ENCODE measurements at places on chromosomes 5 and 9. TPM values are rescaled to one million over a fixed set of nuclear protein-coding genes. Genes with fewer than 3 reads are reported as not detected.
A peak's percentile ranks its signal among the peaks of the same experiment; 100 is the strongest.

Gene TMEM167A
- 55.7 TPM for total RNA-seq

Gene HEMGN
- total RNA-seq = not detected

Gene CARTPT
- not detected for total RNA-seq

Gene ESM1
- total RNA-seq = under 0.01 TPM

Gene EPB41L4B
- total RNA-seq = 0.32 TPM

Gene OTP
- total RNA-seq = not detected

Gene PCDHAC1
- under 0.01 TPM for total RNA-seq

Gene DTWD2
- 10.8 TPM for total RNA-seq

Gene AMBP
- total RNA-seq = not detected

Gene ANKRD20A1
- not detected for total RNA-seq

Gene HTR1A
- total RNA-seq = not detected

Gene AGXT2
- total RNA-seq = under 0.01 TPM

Gene CCNJL
- 0.86 TPM for total RNA-seq

Gene PDZD2
- total RNA-seq = 0.97 TPM

Gene IFNA7
- total RNA-seq = not detected

Gene SLC28A3
- 0.43 TPM for total RNA-seq

Gene GRXCR2
- not detected for total RNA-seq

Gene PHYHD1
- total RNA-seq = 11.9 TPM

DNA sequence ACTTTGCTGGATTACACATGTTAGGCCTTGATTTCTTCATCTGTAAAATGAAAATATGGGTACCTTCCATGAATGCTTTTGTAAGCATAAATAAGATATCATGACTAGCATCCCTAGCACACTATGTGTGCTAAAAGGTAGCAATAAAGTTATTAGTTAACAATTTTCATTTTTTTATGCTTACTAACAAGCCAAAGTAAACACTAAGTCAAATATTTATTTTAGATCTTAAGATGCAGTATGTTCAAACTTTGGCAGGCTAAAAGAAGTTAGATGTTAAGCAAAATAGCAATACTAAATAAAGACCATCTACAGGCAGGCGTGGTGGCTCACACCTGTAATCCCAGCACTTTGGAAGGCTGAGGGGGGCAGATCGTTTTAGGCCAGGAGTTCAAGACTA, 169.1 kb downstream of the BNC2 start:
- DNase-seq = no peak

DNA sequence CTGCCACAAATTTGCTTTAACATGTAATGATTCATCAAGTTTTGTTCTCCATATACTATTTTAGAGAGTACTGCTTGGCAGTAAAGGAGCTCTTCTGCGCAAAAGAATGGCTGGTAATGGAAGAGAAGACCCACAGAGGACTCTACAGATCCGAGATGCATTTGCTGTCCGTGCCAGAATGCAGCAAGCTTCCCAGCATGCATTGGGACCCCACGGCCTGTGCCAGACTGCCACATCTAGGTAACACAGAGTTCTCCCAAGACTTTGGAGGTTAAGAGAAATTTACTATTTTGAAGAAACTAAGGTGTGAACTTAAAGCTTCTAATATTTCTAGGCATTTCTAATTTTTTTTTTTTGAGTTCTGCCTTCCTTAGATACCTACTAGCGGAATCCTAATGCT, 107.1 kb downstream of the MUSK start:
- no peak for DNase-seq

DNA sequence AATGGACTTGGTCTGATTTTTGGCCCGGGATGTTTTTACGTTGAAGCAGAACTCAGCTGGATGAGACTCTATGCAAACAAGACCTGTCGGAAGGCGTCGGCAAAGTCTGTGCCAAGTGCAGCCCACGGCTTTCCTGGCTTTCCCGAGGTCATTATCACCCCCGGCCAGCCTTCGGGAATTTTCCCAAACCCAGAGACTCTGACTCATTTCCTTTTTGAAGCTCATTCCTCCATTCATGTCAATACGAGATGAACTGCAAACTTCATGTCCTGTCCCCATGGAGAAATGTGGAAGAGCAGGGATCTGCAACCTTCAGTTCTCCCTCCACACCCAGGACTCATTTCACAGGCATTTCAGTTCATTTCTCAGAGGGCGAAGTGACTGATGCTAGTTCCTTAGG, 95.3 kb downstream of the IRX2 start:
- DNase-seq = no peak

DNA sequence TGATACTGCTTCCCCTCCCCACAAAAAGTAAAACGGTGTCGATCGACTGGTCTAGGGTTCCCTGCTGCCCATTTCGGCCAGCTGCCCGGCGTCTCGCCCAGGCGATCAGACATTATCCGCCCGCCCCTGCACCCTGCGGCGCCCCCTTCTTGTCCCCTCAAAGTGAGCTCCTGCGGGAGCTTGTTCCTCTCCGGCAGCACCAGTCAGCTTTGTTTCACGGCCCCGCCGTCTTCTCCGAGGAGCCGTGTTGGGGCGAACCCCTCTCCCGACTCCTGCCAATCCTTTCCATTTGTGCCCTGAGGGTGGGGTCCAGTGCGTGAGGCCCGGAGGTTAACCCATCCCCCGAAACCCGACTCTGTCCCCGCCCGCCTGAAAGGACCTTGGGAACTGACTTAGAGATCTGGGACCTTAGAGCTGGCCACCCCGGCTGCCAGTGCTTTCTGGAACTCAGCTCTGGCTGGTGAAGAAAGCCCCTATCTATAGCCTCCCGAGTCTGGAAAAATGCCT, 518 bp downstream of the UBE2B start:
- peak; percentile 57 for DNase-seq

GRCh38 chr5:20683241-20683940, 695.4 kb upstream of the CDH18 start:
- DNase-seq = no peak

DNA sequence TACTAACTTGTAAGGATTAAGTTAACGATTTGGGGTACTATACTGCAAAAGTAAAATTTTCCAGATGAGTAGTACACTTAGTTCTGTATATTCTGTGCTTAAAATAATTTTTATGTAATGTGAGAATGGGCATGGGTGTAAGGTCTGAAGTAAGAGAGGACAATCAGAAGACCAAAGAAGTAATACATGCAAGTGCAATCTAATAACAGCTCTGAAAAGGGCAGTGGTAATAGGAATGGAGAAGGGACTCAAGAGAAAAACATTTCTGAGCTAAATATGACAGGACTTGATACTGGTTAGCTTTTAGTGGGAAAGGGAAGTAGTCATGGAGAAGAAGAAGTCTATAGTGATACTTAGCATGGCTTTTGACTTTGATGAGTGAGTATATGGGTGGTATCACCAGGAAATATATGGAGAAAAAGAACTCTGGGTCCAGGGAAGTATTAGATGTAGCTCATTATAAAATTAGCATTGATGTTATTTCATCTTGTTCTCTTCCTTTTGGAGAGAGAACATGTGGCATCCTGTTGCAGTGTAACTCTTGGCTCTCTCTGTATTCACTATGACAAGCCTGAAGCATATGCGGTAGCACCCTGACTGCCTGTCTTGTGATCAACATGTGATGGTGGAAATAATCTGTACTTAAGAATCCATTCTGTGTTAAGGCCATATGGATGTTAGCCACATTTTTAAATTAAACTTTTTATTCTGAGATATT, 60.5 kb downstream of the ERCC6L2 start:
- DNase-seq = no peak

GRCh38 chr5:143002459-143003327, 232.5 kb downstream of the ARHGAP26 start:
- DNase-seq = peak; percentile 93

GRCh38 chr9:99569840-99570239, 251.8 kb upstream of the NR4A3 start:
- DNase-seq = no peak

DNA sequence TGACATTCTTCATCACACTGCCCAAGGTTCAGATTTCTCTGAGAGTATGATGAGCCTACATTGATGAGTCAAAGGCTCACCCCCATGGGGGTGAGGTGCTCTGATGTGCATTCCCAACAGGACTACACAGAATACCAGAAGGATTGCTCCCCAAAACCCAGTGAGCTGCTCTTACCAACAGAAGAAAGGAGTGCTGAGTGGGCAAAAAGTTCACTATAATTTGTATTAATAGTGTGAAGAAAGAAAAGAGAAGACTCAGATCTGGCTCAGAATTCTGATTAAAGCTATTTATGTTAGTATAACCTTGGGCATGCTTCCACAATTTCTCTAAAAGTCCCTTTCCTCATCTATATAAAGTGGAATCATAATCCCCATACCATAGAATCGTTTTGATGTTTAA, 46.1 kb downstream of the PRKACG start:
- no peak for DNase-seq

DNA sequence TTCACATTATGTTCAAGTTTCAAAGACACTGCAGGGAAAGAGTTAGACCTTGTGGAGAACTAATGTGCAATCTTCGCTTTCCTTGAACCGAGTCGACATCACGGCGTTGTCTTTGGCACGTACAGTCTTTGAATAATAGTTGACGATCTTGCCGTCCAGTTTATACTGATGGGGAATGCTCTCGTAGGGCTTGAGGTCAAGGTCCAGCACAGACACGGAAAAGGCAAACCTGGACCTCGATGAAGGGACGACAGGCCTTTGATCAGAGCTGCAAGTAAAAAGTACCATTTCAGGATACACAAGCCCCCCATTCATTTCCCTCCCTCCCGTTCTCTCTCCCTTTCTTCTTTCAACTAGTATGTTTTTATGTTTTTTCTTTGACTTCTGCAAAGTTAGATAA, 54.1 kb downstream of the IPPK start:
- DNase-seq = no peak

DNA sequence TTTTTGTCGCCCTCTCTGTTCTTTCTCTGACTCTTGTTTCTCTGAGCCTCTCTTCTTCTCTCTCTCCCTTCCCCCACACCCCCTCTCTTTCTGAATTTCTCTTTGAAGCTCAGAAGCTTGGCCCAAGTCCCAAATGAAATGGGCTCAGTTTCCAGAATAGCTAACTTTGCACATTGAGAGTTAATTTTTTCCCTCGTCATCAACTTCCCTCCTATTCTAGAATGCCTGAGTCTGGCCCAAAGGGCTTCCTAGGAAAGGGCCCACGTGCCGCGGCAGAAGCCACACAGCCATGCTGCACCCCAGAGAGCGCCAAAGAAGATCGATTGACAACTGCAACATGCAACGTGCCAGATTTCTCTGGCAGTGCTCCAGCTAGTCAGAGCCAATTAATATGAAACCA, 588.8 kb upstream of the KLF4 start:
- DNase-seq = no peak

DNA sequence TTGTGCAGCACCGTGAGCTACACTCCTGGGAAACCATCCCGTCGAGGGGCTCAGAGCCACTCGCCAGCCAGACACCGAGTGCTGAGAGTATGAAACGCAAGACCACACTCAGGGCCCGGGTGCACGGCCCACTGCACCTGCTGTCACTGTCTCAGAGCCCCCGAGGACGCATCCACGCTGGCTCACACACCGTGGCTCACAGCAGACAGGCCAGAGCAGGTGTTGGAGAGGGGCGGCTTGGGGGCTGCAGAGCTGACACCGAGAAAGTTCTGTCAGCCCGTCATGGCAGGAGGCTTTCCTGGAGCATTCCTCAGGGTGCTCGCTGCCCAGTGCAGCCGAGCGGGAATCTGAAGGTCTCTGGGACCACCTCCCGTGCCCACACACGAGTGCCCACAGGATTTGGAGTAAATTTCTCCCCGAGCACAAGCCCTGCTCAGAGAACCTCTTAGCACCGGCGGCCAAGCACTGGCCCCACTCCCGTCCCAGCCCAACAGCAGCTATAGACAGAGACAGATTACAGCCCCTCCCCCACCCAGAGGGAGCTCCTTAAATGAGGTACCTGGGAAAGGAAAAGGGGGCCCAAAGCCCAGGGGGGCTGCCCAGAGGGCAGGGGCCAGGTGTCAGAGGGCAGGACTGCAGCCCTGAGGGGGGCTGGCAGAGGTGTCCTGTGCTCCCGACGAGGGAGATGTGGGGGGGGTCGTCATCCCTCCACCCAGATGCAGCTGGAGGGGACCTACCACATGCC, 56.0 kb upstream of the SARDH start:
- no peak for DNase-seq

DNA sequence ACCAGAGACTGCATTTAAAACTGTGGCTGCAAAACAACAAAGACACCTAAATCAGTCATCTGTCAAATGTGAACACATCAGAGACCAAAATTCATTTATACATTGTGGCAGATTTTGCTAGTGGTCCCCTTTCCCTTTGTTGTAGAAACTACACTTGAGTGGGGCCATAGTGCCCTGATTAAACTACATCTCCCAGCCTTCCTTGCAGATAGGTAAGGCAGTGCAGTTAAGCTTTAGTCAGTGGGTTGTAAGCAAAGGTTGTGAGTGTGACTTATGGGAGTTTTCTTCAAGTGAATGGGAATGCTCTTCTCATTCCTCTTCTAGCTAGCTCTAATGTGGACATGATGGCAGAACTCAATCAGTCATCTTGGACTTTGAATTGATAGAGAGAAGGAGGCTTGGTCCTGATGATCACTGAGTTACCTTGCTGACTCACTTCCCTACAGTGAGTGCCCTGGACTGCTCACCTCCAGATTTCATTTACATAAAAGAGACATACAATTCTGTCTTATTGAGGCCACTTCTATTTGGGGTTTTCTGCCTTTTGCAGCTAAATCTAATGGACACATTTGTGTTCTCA, 35.2 kb upstream of the SPARC start:
- no peak for DNase-seq

- no peak for DNase-seq
Measured at GRCh38 chr9:133268335-133269056, 6.5 kb downstream of the ABO start.

DNA sequence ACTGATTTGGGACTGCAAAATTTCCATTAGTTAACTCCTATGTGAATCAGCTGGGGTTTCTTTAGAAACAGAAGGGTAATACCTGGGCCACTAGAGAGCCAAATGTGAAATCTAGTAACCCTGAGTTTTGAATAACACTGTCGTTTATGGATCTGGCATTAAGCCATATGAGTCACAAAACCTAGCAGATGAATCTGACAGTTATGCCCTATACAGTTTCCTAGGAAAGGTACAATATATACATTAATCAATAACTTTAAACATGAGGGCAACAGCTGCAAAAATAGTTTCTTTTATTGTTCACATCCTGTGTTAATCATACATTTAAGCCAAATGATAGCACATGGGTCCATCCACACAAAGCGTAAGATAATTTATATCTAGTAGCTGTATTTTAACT, 56.9 kb downstream of the PAM start:
- DNase-seq = peak; percentile 44

GRCh38 chr9:15942831-15943424, 390.1 kb downstream of the CCDC171 start:
- peak; percentile 3 for DNase-seq

DNA sequence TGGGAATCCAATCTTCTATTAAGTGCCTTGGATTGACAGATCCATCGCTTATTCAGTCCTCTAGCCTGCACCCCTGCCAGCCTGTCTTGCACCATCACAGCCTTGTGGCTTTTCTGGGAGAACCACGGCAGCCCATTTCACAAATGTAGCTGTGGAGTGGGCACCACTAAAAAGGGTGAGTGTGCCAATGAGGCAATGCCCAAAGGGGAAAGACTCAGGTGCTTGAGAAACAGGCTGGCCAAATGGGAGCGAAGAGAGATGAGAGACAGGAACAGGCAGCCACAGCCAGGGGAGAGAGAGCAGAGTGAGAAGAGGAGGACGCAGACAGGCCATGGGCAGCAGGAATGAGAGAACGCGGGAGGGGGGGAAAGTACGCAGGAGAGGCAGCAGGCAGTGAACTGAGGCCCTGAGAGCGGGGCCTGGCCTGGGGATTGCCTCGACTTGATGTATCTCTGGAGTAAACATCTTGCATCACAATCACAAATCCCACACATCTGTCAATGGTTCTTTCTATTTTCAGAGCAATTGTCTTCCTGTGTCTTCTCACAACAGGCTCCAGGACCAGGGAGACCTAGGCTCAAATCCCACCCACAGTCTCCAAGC, 173.1 kb downstream of the SYK start:
- DNase-seq = no peak
